Smooth muscle cell of the umbilical artery (primary cell): ENCODE measurements at places on chromosomes 7 and 10. TPM values are rescaled to one million over a fixed set of nuclear protein-coding genes. Genes with fewer than 3 reads are reported as not detected.

KIF20B gene
- 3.6 and 13.6 TPM in 2 replicates for total RNA-seq

PIK3CG gene
- not detected in 2 replicates for total RNA-seq

HOXA10 gene
- 13.7 and 26.7 TPM in 2 replicates for total RNA-seq

AASS gene
- total RNA-seq: 44.2 and 48.5 TPM in 2 replicates

CCDC3 gene
- total RNA-seq: 0.05 TPM in 1 of 2 replicates, not detected in the other

CALML3 gene
- total RNA-seq: not detected in 2 replicates

CFAP46 gene
- total RNA-seq: 1.2 and 2.2 TPM in 2 replicates

OTUD1 gene
- total RNA-seq: 2.4 and 4.8 TPM in 2 replicates

DNAH11 gene
- total RNA-seq: 1.2 and 3.0 TPM in 2 replicates

CPVL gene
- total RNA-seq: 0.23 and 0.30 TPM in 2 replicates

SEC23IP gene
- 27.0 and 52.2 TPM in 2 replicates for total RNA-seq

IQCE gene
- total RNA-seq: 6.8 and 11.7 TPM in 2 replicates
